ENCODE measurements at places on chromosomes 4 and X.

DNA sequence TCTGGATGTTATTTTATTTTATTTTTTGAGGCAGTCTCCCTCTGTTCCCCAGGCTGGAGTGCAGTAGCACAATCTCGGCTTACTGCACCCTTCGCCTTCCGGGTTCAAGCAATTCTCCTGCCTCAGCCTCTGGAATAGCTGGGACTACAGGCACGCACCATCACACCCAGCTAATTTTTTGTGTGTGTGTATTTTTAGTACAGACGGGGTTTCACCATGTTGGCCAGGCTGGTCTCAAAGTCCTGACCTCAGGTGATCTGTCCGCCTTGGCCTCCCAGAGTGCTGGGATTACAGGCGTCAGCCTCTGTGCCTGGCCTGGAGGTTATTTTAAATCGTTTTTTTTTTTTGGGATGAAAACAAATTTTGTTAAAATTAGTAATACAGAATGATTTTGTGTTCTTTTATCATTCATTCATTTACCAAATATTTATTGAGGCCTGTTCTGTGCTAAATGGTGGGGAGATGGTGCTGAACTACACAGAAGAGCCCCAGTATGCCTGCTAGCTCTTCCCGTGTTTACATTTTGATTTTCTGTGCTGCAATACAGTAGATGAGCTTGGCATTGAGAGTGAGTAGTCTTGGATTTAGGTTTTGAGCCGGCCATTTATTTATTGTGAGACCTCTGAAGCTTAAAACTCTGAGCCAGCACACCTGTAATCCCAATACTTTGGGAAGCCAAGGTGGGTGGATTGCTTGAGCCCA lies 22.7 kb downstream of the ADD1 start:
- no peak for DNase-seq

GRCh38 chrX:45517090-45517973 lies 316.7 kb upstream of the DIPK2B start:
- no peak for DNase-seq

DNA sequence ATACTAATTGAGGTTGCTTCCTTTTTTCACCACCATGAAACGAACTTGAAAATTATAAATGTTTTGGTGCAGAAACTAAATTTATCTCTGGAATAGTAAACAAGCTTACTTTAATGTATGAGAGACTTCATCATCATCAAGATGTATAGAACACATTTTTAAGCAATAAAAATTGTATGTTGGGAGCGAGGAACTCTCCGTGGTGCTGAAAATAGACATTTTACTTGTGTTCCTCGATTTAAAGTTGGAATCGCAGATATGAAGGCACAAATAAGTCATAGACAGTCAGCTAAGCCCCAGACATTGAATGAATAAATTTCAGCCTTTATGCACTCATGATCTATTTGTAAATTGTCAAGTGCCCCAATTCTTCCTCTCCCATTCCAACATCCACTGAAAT lies 310.7 kb downstream of the STK32B start:
- DNase-seq, result no peak

DNA sequence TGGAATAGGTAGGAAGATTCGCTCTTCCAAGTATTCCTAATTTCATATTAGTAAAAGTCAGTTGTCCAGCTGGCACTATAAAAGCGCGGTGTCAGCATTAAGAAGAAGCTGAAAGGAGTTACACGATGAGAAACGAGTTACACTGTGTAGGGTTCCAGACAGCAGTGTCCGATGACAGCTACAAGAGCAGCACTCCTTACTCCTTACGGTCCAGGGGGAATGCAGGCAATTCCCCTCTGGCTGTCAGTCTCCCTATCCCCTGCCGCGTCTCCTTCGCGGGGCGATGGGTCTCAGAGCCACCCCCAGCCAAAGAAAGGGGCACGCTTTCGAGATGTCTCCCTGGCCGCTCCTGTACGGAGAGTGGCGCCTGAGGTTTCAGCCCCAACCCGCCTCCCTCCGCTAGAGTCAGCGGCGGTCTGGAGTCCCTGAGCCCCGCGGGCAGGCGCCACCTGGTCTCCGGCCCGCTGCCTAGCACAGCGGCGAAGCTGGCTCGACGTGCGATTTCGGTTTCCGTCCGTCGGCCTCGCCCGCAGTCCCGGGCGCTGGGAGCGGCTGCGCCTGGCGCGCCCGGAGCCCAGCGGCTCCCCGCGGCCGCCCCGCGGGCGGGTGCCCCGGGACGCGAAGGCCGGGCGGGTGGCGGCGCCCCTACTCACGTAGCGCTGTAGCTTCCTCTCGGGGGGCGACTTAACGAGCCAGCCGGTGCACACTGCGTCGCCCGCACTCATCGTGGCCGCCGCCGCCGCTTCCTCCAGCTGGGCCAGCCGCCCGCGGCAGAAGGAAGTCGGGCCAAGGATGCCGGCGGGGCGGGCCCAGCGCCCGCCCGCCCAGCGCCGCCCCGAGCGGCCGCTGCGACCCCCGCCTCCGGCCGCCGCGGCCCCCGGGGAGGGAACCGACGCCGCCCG lies at the start of gene GAB3:
Gene GAB3, minus strand, starts transcription at position 777 of the 902 bp plus-strand sequence. Its CDS starts 52 bp downstream, at position 725.
- DNase-seq, result no peak

DNA sequence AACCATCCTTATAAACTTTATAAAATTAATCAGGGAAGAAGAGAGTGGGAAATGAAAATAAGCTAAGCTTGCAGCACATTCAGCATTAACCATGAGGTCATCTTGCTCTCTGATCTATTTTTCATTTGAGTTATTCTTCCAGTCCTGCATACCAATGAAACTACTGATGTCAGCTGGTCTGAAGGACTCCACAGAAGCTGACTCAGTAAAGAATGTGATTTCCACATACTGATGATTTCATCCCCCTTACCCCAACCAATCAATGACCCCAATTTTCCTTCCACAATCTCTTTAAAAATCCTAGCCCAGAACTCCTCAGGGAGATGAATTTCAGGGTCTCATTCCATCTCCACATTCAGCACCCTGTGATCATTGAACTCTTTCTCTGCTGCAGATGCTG lies 18.8 kb upstream of the DSPP start:
- no peak for DNase-seq

- no peak for DNase-seq
These were observed 7.8 kb downstream of the LARP1B start for GRCh38 chr4:128068918-128069317.

DNA sequence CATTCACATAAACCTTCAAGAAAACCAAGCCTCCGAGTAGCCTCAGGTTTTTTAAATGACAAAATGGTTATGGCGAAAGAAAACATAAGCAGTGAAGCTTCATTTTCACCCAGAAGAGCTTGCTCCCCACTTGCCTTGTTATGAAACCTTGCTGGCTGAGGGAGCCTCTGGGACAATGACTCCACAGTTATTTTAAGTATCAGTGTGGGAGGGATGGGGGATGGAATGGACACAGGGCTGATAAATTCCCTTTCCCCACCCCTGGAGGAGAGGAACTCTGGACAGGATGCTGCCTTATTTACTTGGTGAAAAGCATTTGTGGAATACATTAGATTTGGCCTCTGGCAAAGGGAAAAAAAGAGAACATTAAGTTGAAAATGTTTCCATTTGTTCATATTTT lies 220.7 kb upstream of the CNKSR2 start:
- no peak for DNase-seq

DNA sequence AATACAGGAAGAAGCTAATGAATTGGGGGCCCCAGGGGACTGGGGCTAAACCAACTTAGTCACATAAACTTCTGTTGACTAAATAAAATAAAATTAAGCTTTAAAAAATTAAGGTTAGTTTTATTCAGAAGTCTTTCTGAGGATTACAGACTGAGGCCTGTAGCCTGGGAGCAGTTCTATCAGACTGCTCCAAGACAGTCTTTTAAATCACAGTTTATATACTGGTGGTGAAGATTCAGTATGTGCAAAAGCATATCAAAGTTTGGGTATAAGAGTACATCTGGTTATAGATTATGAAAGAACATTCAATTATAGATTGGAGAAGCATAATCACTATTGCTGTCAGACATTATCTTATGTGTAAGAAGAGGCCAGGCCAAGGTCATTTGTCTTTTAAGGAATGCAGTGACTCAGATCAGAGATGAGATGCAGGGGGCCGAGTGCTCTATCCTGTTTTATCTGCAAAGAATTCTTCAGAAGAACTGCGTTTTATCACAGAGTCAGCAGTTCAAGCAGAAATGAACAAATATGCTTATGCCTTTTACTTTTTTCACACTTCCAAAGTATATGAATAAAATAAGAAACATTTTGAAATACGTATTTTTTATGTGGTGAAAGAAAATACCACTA lies 109.4 kb downstream of the PDHA2 start:
- DNase-seq, result no peak

DNA sequence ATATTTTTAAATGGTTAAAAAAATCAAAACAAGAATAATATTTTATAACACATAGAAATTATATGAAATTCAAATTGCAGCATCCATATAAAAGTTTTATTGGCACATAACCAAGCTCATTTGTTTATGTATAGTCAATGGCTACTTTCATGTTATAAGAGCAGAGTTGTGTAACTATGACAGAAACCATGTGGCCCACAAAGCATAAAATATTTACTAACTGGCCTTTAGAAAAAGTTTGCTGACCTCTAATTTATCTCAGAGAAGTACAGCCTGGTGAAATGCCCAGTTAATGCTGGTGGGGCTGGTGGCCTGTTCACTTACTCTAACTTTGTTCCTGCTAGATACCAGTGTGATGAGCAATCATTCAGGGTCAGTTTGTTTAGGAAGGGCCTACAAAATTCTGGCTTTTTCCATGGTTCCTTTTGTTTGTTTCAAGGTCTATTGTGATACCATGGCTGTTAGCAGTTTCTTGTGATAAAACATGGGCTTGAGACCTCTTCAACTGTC lies 104.6 kb downstream of the PPP1R2C start:
- DNase-seq, result no peak

GRCh38 chr4:87060957-87061356 lies 126.1 kb downstream of the AFF1 start:
- DNase-seq, result no peak

DNA sequence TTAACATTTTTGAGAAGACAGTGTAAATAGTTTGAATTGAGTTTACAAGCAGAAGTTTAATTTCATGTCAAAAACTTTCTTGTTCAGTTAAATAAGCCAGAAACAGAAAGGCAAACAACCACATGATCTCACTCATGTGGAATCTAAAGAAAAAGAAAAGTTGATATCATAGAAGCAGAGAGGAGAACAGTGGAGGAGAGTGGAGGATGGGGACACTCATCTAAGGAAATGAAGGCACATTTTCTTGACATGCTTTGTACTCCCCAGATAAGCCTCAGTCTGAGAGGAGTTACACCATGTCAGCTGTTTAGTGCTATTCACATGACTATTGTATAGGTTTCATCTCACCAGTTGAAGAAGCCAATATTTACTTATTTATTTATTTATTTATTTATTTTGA lies 13.5 kb downstream of the SNCA start:
- no peak for DNase-seq

DNA sequence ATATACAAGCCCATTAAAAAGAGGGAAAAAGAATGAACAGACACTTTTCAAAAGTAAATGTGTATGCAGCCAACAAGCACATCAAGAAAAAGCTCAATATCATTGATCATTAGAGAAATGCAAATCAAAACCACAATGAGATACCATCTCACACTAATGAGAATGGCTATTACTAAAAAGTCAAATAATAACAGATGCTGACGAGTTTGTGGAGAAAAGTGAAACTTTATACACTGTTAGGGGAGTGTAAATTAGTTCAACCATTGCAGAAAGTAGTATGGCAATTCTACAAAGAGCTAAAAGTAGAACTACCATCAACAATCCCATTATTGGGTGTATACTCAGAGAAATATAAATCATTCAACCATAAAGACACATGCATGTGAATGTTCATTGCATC lies 203.0 kb downstream of the ARAP2 start:
- no peak for DNase-seq

DNA sequence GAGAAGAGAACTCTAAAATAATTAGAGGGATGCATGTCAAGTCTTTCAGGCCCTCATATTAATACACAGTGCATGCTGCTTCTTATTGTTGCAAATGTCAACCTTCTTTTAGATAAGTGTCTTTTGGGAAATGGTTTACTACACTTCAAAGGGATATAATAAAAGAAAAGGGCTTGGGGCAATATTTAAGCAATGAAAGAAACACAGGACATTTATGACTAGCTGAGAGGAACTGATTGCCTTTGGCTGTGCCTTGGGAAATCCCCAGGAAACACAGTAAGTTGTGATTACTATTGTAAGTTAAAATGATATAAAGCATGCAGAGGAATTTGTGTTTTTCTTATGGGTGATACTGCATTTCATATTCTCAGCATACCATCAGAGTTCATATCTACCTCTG lies 1036.2 kb upstream of the GRID2 start:
- DNase-seq, result no peak

DNA sequence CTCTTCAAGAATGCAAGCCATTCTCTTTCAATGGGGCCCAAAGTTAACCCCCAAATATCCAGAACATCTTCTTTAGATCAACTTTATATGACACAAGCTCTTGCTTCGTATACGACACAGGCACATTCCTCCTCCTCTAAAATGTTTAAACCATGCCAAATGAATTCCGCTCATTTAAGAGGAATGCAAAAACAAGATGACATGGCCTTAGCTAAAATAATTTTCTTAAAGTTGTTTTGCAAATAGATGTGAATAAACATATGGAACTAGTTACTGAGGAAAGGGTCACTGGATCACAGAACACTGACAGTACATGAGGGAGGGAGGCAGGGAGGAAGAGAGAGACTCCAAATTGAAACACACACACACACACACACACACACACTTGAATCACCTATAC lies 97.4 kb downstream of the RASL11B start:
- no peak for DNase-seq

DNA sequence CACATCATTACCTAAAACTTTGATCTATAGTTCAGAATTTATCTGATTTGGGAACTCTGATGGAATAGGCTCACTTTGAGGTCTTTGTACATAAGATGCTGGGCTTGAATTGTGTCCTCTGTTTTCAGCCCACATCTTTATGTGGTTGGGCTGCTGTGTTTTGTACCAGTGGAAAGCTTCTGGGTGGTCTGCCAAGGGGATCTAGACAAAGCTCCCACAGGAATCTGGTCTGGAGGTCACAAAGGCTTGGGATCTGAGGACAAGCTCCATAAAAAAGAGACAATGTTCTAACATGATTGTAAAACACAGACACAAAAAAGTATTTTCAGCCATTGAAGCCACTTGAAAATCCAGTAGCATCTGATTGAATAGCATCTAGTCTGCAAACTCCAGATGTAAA lies 393.5 kb upstream of the PITX2 start:
- no peak for DNase-seq

DNA sequence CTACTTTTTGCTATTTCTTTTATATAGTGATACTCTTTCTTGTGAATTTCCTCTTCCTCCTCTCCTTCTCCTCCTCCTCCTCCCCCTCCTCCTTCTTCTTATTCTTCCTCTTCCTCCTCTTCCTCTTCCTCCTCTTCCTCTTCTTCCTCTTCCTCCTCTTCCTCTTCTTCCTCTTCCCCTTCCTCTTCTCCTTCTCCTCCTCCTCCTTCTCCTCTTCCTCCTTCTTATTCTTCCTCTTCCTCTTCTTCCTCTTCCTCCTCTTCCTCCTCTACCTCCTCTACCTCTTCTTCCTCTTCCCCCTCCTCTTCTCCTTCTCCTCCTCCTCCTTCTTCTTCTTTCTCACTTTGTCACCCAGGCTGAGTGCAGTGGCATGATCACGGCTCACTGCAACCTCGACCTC lies 36.3 kb upstream of the RBMX start:
- DNase-seq, result no peak

GRCh38 chrX:10988653-10989052 lies 122.5 kb upstream of the HCCS start:
- DNase-seq, result no peak
